ENCODE measurements at places on chromosomes 6 and 20.

- no peak for DNase-seq
Measured at GRCh38 chr6:157218371-157219198, 104.7 kb downstream of the TMEM242 start.

- no peak for DNase-seq
Measured at GRCh38 chr20:42118409-42119125, 500.4 kb upstream of the CHD6 start.

- DNase-seq, result no peak
Measured at GRCh38 chr20:52936351-52937340, 35.5 kb upstream of the TSHZ2 start.

GRCh38 chr6:17156112-17156921, 54.5 kb downstream of the STMND1 start:
- peak; percentile 70 for DNase-seq

- DNase-seq, result peak; percentile 15
Measured at GRCh38 chr20:8082025-8082424, 50.0 kb upstream of the PLCB1 start.

DNA sequence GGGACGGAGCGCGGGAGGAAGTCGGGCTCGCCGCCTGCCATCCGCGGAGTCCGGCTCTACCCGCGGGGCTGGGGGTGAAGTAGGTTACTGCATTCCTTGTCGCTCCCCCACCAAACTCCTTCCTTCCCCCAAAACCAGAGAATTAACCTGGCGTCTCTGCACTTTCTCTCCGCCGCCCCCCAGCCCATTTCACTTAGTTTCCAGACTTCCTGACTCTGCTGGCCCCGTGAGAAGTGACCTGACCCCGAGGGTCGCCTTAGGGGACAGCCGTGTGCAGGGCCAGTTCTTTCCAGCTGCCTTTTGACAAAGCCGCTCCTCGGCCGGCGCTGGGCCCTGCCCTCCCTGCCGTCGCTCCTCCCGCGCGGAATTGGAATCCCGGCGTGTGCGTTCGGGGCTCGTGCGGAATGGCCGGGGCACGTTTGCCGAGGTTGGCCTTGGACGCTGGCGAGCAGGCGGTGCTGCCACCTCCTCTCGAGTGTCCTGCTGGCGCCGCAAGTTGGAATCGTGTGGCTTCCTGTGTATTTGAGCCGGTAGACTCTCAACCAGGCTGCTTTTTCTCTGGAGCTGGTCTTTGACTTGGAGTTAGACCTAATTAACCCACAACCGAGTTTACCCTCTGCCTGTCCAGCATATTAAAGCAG, 650 bp downstream of the DCBLD1 start:
- peak; percentile 47 for DNase-seq

DNA sequence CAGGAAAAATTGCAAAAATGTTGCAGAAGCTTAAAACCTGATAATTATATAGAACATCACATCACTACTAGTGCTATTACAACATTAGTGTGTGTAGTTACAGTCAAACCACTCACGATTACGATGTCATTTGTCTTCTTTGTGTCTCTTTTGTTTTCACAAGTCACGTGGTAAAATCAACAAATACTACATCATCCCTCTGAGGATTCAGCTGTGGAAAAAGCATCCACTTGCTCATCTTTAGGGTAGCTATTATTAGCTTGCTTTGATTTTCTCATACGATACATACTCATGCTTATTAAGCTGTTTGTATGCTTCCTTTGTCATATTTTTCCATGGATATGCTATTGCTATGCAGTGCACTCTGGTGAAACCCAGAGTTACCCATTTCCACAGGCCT, 22.2 kb upstream of the ATXN1 start:
- DNase-seq, result no peak

DNA sequence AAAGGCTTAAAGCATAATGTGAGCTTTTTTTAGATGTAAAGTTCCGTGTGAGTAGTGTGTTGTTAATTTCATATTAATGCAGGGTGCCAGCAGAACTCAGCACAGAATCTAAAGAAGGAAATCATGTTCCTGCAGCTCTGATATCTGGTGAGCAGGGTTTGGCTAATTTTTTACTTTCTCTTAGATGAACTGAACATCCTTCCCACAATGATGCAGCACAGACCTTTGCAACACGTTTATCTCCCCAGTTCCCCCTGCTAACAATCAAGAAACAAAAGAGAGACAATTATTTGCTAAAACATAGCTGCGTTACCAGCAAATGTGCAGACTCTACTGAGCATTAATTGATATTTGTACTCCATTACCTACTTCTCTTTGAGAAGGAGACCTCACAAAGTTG, 39.1 kb upstream of the ATXN1 start:
- no peak for DNase-seq

- DNase-seq, result no peak
Measured at GRCh38 chr6:164148788-164149187, 734.3 kb downstream of the QKI start.

- no peak for DNase-seq
Measured at GRCh38 chr6:109925075-109925474, 53.0 kb upstream of the GPR6 start.

DNA sequence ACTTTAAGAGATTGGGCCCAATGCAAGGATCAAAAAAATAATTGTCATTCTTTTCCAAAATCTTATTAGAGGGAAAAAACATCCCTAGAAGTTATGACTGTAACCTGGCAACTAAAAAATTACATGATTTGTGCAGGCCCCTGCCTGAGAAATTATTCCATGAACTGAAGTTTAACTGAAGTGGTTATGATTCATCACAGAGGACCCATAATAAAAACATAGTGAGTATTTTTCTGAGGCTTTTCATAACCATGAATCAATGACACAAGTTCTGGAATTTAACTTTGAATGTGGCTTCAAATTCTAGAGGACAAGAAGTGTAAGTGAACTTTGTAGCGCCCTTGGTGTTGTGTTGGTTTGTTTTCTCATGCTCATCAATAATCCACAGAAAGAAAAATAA, 31.1 kb upstream of the CARMIL1 start:
- no peak for DNase-seq

GRCh38 chr20:41048461-41049301, 20.1 kb downstream of the TOP1 start:
- DNase-seq, result no peak

- DNase-seq, result peak; percentile 22
Measured at GRCh38 chr6:37340639-37340943, 13.2 kb upstream of the RNF8 start.

- peak; percentile 54 for DNase-seq
Measured at GRCh38 chr6:139540276-139540675, 165.8 kb upstream of the CITED2 start.

DNA sequence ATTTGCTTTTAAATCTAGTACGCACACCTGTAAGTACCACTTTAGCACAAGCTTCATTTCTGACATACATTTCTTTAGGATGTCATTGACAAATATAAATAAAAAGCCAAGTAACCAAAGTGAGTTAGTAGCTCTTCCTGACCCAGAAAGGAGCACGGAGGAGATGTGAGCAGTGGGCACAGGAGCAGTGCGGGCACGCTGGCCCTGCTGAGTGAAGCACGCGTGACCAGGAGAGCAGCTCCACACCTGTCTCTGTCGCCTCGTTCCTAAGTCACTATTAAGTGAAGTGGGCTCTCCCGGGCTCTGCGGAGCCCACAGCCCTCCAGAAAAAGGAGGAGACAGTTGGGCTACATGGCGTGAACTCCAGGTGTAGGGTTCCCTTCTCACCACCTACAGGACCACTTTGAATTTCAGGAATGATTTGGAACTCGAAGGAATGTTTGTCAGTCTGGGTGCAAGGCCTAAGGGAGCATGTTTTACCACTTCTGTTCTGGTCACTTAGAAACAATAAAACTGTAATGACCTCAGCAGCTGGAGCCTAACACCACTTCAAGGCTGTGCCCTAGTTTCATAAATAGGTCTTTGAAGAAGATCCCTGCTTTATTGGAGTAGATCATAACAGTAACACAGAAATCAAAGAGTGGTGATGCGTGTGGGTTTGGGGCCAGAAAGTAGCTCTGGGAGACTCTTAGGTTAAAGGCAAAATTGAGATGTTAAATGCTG, 95.9 kb downstream of the FAM120B start:
- no peak for DNase-seq

DNA sequence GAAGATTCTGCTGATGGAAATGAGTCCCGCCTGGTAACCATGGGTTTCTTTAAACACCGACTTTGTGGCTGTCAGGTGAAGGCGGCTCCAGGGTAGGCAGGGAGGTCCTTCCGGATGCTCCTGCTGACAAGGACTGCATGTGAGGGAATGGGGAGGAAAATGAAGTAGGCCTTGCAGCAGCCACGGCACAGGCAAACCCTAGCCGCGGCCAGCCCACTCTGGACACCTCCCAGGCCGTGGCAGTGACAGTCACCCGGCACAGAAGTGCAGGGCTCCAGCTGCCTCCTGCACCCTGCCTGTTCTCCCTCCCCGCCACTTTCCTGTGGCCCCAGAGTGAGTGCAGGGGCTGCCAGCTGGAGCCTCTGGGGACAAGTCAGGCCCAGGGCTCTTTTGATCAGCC, 21.0 kb downstream of the BPIFB1 start:
- DNase-seq, result no peak

- no peak for DNase-seq
Measured at GRCh38 chr6:167474725-167475124, 149.8 kb downstream of the TTLL2 start.

- no peak for DNase-seq
Measured at GRCh38 chr6:159640322-159640721, 52.7 kb downstream of the SOD2 start.

DNA sequence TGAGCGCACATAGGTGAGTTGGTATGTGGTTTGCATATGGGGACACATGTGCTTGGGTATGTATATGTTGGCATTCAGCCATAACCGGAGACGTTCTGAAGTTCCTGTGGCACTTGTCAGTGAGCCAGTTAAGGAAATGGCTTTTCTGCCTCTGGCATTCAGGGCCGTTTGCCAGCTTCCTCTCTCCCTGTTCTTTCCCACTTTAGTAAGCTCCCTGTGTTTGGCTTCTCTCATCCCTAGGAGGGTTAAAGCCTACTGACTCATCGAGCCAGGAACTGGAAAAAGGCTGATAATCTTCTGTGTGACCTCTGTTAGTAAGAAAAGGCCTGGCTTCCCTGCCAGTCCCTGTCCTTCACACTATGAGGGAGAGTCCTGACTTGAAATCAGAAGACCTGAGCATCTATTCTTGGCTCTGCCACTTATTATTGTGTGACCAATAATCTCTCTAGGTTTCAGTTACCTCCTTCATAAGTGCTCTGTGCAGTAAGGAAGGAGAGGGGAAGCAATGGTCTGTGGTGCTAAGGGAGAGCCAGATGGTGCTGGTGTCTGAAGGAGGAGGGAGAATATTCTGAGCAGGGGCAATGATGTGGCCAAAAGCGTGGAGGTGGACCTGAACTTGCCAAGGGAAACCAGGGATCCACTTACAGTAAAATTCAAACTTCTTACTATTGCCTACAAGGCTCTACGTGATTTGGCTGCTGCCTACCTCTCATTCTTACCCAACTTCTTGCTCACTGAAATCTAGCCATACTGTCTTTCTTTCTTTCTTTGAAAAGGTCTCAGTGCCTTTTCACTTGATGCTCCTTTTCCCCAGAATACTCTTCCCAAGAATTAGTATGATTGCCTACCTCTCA, 31.4 kb downstream of the ACSS2 start:
- DNase-seq, result peak; percentile 80

- no peak for DNase-seq
Measured at GRCh38 chr6:88301888-88302768, 136.0 kb upstream of the CNR1 start.

DNA sequence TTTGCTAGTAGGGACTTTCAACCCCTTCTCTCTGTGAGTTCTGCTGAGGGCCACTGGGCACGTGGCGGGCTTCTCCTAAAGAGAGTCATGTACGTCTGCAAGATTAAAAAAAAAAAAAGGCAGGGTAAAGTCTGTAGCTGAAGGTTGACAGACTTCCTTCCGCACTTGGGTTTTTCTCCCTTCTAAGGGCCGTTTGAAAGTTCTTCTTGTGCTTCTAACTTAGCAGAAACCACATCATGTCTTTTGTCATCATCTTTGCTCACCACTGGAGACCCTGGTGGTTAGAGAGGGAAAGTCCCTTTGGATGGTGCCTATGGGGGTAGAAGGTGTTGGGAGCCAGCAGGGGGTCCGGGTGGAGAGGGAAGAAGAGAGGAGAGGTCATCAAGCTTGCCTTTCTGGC, 31.4 kb downstream of the PRDM1 start:
- DNase-seq, result no peak

GRCh38 chr6:38479331-38479730, 160.4 kb downstream of the BTBD9 start:
- DNase-seq, result no peak
